ENCODE measurements at places on chromosomes 16 and 17.

DNA sequence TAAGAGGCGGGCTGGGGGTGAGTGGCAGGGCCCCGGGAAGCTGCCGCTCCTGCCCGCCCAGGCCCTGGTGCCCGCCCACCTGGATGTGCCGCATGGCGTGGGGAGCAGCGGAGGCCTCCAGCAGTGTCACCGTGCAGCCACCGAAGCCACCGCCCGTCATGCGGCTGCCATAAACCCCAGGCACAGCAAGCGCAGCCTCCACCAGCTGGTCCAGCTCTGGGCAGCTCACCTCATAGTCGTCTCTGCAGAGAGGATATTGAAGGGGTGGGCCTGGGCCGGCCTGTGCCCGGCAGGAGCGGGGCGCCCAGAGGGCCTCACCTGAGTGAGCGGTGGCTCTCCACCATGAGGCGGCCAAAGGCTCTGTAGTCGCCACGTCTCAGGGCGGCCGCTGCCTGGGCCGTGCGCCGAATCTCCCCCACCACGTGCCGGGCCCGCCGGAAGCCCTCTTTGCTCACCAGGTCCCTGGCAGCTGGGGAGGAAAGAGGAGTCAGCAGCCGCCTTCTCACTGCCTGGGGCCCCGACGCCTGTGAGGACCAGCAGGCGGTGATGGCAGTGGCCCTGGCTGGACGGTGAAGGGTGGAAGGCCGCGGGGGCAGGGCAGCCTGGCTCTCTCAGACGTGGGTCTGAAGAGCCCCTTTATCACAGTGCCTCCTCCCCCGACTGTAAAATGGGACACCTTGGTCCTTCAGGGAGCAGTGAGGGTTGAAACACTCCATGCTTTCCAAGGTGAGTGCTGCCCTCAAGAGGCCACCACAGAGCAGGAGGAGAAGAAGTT, 6.7 kb downstream of the GALK1 start:
- DNase-seq = no peak

DNA sequence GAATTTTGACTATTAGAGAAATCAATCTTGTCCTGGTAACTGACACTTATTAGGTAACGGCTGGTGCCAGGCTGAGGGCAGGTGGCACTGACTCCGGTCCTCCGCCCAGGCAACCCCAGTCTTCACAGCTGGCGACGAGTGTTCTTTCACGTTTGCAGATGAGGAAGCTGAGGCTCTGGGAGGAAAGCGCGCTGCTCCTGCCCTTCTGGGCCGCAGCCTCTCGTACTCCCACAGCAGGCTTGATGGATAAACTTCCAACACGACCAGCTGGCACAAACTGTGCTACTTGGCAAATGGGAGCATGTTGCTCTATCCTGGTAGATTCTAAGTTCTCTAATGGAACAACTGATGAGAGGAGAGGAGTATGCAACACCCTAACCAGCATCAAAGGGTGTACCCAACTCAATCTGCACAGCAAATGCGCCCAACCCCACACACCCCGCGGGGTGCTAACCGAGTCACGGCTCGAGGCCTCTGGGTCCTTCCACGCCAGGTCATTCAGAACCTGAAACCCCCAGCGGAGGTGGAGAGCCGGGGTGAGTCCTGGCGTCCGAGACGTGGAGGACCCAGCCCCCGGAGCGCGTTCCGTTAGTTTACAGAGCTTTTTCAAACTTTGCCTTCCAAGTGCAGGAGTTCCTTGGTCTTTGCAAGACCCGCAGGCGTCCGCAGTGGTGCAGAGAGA, 477 bp upstream of the SLC47A1 start:
- DNase-seq = no peak

- no peak for DNase-seq
Measured at GRCh38 chr16:75109732-75110243, 6.8 kb downstream of the LDHD start.

GRCh38 chr17:21294321-21295035, 10.0 kb downstream of the MAP2K3 start:
- no peak for DNase-seq

- DNase-seq = no peak
Measured at GRCh38 chr17:21089933-21090901, 36.5 kb upstream of the DHRS7B start.

- no peak for DNase-seq
Measured at GRCh38 chr16:60204181-60204580, 1470.1 kb upstream of the GOT2 start.

GRCh38 chr17:16255481-16255921, 38.5 kb downstream of the PIGL start:
- DNase-seq = no peak

GRCh38 chr17:17017343-17018014, 24.8 kb upstream of the MPRIP start:
- no peak for DNase-seq

- no peak for DNase-seq
Measured at GRCh38 chr17:60393840-60394723, 2.1 kb upstream of the USP32 start.

Data from CD4-positive, alpha-beta T cell treated with Interleukin-15 for 4 hours (primary cell).